Activated T-cell treated with anti-CD3 and anti-CD28 coated beads, Interleukin-2, amount 50 U/mL, for 48 hours (primary cell): ENCODE measurements at places on chromosomes 2 and 18.

DNA sequence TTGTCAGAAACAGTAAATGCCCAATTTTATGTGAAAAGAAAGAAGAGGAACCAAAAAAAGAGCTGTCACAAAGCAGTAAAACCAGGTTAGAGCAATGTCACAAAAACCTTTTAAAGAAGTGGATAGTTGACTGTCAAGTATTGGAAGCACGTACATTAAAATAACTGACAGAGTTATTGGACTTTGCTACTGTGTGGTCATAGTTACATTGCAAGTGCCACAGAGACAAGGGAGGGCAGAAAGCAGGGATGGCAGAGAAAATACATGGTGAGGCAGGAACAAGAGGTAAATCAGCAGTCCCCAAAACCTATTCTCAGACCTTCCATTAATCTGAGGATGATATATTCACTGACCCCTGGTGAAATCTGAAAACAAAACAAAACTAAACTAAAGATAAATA lies 116.3 kb downstream of the LRP1B start:
- DNase-seq = no peak

- no peak for DNase-seq
These were observed 166.6 kb downstream of the TNS1 start for GRCh38 chr2:217835931-217836891.

DNA sequence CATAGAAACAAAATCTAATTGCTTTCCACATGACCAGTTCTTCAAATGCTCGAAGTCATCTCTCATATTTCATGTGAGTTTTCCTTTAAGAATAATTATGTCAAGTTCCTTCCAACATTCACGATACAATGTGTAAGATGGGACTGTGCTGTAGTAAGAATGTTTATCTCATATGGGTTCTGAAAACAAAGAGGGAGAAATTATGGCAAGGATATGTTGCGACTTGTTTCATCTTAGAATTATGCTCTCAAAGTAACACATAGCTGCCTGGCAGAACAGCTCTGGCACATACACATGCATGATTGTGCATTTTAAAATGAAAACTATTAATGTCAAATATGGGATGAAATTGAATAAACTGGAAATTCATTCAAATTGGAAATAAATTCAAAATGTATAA lies 314.8 kb upstream of the ACVR2A start:
- DNase-seq = no peak

DNA sequence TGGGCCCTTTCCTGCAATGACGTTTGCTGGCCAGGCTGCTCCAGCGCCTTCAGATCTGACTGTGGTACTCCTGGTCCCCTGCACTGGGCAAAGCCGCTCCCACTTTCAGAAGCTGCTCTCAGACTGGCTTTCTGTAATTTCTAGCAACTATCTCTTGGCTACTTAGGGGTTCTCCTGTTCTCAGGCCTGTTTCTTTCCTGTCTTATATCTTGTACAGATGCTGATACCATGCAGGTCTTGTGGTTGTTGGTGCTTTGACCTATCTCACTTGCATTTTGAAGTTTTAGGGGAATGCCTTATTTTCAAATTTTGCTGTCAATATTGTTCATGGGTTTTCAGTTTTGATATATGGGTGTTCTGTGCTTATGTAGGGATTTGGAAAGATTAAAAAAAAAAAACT lies 145.8 kb downstream of the CLIP4 start:
- DNase-seq = no peak

- DNase-seq = no peak
These were observed 12.6 kb downstream of the ZNF804A start for GRCh38 chr2:184610891-184611290.

- no peak for DNase-seq
These were observed 122.4 kb upstream of the LINC00305 start for GRCh38 chr18:64271246-64271645.

GRCh38 chr2:9113916-9114315 lies 92.7 kb upstream of the ASAP2 start:
- DNase-seq = no peak

DNA sequence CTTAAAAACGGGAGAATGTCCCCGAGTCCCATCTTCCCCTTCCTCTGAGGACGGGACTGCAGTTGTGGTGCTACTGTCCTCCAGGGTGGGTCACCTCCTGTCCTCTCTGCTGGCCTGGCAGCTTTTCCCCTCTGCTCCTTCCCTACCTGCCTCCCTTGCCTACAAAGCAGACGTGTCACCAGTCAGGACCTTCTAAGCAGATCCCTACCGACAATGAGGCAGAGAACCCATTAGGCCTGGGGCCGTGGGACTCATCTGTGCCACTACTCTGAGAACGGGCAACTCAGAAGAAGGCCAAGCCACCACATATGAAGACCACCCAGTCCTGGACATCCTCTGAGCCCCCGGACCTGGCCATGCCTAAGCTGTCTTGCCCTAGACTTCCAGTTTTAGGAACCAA lies 103.0 kb upstream of the TEX51 start:
- DNase-seq = no peak

DNA sequence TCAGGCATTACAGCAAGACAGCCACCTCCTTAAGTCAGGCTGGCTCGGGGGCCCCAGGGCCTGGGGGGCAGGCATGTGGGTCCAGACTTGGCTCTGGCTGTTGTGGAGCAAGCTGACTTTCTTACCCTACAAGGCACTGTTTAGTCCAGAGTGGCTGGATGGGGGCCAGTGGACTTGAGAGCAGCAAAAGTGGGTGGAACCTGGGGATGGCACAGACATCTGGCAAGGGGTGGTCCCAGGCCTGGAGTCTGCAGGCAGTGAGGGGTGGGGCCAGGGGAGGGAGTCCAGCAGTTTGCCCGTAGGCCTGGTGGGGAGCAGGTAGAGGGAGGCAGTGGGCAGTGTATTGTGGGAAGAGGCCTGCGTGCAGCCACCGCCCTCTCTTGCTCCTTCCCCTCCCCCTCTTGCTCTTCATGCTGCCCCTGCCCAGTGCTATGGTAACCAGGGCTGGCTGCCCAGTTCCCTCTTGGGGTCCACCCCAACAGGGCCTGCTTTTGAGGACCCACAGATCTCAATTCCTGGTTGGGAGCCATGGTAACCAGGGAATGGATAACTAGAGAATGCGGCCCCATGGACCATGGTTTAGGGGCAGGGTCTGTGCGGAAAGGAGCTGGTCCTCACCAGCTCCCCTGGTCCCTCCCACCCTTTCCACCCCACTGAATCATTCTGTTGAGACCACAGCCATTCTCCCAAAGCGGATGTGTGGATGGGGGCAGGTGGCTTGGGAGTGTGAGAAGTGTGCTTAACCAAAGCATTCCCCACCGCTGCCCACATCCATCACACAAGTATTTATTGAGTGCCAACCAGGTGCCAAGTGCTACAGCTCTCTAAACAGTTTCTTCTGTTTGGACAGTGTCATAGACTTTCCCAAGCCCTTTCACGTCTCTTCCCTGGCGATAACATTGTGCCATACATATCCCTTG lies 19.3 kb downstream of the SPEG start:
- DNase-seq = no peak
